ENCODE measurements at places on chromosomes 6 and 20.

DNA sequence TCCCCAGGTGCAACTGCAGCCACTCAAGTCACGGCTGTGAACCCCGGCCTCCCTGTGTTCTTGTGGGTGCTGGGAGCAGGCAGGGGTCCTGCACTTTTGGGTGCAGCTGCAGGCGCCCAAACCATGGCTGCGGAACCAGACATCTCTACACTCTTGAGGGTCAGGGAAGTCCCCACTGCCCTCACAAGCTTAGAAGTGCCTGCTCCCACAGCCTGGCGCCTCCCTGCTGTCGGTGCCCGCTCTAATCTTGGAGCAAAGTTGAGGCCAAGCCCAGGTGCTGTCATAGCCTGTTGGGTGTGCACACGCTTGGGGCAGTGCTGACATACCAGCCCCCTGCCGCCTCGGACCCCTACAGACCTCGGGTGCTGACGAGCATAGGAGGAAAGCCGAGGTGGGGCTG, 6.2 kb downstream of the DEFB132 start:
- no peak for DNase-seq

GRCh38 chr6:158367816-158368215, 55.6 kb downstream of the TULP4 start:
- no peak for DNase-seq

- no peak for DNase-seq
Measured at GRCh38 chr6:127435626-127436220, 23.5 kb downstream of the KIAA0408 start.

GRCh38 chr6:2546901-2547300, 203.8 kb downstream of the MYLK4 start:
- DNase-seq, result no peak

DNA sequence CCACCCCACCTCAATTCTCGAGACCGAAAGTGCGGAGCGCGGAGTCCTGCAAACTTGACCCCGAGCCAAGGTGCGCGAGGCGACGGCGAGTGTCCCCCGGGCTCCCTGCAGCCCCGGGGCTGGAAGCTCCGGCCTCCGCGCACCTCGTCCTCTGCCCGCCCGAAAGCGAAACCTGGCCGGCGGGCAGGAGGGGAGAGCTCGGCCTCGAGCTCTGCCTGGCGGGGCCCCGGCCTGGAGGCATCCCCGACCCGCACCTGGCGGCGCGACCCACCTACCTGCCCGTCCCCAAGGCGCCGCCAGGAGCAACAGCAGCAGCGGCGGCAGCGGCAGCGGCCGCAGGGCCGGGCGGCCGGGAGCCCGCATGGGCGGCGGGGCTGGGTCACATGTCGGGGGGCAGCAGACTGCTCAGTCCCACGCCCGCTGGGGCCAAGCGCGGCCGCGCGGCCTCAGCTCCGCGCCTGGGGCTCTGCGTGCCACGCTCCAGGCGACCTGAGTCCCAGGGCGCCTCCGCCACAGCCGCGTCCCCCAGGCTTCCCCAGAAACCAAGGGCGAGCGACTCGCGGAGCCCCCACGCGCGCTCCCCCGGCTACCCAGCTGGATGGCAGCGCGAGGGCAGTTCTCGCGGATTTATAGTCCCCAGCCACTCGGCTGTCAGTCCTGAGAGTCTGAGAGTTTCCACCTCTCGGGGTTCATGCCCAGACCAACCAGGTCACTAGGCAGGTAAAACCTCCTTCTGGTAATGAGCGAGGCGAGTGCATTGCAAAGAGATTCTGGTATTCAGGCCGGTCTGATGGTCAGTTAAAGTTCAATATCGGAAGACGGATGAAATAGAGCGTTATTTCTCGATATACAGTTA, at the start of gene IL20RA:
Gene IL20RA, minus strand, starts transcription at position 600 of the 856 bp plus-strand sequence. Its CDS starts 237 bp downstream, at position 363.
- DNase-seq, result peak; percentile 18

DNA sequence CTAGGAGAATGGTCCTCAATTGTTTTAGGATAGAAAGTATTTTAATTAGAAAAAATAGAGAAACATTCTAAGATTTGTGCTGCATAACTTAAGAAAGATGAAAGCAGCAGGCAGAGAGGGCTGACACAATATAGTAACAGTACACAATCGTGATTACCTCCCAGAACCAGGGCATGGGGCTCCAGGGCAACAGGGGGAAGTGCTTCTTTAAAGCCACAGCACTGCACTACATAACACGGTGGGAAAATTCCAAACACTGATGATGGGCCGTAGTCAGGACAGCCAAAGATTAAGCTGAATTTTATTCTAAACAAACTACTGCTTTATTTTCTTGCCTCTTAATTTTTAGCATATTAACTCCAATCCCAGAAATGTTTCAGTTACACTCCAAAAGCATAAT, 14.4 kb downstream of the EXOC2 start:
- DNase-seq, result no peak

DNA sequence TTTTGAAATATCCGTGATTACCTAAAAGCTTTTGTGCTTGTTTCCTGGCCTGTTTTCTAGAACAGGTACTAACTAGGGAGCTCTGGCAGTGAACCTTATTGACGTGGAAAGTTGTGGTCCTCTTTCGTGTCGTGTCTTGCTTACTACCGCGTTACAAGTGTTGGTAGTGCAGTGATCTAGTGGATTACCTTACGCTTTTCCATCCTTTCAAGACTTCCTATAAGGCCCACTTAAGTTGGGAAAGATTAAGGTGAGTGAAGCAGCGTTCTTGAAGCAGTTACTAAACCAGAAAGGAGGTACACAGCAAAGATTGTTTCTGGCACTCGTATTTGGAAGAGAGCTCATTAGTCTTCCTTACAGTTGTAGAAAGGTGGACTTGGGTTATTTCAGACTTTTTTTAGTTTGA, 1.9 kb downstream of the PNRC1 start:
- peak; percentile 64 for DNase-seq

DNA sequence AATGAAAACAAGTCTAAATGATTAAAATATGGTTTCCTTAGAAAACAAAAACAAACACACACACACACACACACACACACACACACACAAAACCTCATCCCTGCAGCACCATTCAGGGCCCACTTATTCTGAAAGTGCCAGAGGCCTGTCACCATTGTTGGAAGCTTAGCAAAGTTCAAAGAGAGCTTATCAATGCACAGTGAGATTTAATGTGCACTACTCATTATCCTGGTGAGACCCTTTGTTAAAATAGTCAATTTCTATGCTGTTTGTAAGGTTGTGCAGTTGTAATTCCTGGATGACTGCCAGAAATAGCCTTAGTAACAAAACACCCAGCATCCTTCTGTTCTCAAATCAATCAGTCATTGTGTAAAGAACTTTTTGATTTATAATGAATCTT, 482.9 kb downstream of the GRIK2 start:
- DNase-seq, result no peak

DNA sequence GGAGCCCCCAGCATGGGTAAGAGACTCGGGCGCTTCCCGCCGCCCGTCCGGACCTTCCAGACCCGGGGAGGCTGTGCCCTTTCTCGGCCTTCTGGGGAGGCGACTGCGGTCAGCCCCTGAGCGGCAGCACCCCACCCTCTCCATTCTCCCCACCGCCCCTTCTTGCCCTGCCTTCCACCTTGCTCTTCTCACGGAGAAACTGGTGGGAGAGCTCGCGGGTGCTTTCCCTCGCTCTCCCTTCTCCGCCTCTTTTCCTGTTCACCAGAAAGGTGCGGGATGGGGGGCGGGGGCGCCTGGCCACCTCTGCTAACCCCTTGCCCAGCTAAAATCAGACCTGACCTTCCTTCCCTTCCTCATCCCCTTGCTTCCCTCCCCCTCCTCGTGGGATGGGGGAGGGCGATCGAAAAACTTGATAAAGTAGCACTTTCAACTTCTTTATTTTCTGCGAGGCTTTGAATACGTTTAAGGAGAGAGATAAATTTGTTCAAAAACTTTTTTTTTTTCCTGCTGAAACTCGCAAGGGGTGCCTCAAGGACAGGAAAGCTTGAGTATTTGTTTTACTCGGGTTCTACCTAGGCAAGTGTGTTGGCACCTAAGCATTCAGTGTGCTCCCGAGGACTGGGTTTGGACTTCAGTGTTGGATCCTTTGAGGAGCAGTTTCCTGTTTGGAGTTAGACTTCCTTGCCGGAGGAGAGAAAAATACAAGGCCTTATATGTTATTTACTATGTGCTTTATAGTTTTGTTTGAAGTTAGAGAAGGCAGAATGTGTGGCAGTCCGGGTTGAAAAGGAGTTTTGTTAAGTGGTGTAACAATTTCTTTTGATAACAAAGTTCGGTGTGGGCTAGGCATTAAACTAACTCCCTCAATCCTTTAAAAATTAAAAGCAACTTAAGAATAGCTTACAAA, 897 bp downstream of the CD2AP start:
- DNase-seq, result peak; percentile 38

- DNase-seq, result peak; percentile 8
Measured at GRCh38 chr20:1423625-1424106, 30.8 kb upstream of the FKBP1A start.

GRCh38 chr6:112770308-112770707, 423.2 kb downstream of the RFPL4B start:
- no peak for DNase-seq

DNA sequence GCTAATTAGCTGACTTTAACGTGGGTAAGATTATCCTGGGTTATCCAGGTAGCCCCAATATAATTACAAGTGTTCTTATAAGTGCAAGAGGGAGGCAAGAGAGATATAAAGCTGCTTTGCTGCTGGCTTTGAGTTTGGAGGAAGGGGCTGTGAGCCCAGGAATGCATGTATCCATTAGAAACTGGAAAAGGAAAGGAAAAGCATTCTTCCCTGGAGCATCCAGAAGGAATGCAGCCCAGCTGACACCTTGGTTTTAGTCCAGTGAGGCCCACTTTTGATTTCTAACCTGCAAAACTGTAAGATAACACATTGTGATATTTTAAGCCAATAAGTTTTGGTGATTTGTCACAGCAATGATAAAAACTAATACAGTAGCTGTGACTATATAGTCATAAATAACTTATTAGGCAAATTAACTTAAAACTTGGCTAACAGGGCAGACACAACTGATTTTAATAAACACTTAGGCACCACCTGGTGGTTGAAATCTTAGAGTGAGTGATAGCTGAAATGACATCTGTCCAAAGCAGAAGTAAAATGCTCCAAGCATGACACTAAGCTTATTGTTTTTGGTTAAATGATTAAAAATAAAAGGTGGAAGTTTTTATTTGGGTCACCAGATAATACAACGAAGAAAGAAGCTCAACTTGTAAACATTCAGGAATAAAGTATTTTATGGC, 35.6 kb downstream of the ADGRF4 start:
- DNase-seq, result no peak

GRCh38 chr20:43751167-43752050, 24.6 kb upstream of the GTSF1L start:
- no peak for DNase-seq

DNA sequence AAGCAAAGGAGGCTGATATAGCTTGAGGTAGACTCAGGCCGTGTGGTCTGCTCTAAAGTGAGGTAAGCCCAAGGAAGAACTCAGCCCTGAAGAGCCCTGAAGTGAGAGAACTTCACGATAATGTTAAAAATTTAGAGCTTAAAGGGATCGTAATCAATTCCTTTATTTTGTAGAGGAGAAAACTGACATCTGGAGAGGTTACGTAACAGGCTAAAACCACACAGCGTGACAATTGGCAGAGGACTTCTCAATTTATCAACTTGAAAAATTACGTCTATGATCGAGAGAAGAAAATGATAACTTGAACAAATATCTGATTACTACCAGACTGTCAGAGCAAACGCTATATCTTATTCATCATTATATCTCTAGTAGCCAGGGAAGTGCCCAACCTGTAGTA, 121.8 kb upstream of the FOXO3 start:
- DNase-seq, result no peak

GRCh38 chr6:166488701-166489100, 97.8 kb downstream of the RAMACL start:
- no peak for DNase-seq

- DNase-seq, result no peak
Measured at GRCh38 chr6:52666071-52666470, 4.8 kb upstream of the TMEM14A start.
